ENCODE measurements at places on chromosomes 12 and 14.

DNA sequence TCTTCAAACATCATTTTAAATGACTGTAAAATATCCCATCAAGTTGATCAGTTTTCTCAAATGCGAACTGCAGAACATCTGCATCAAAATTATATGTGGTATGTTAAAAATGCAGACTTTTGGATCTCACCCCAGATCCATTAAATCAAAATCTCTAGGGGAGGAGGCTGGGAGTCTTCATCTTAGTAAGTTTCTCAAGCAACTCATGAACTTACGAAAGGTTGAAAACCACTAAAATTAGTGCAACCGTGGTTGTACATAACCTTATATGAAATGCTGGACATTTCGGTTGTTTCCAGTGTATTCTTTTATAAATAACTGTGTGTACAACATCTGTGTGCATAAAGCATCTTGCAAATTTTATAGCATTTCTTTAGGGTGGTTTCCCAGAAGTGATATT is 39.2 kb downstream of the ZFP36L1 start:
- DNase-seq: no peak

DNA sequence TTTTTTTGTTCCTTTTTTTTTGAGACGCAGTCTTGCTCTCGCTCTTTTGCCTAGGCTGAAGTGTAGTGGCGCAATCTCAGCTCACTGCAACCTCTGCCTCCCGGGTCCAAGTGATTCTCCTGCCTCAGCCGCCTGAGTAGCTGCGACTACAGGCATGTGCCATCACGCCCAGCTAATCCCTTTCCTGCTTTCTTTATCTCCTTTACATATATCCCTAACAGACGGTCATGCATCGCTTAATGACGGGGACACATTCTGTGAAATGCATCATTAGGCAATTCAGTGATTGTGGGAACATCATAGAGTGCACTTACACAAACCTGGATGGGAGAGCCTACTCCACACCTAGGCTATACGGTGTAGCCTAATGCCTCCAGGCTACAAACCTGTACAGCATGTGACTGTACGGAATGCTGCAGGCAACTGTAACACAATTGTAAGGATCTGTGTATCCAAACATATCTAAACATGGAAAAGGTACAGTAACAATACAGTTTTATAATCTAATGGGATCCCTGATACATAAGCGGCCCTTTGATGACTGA is 32.8 kb downstream of the NOS1 start:
- no peak for DNase-seq

GRCh38 chr14:89851106-89851505 is 103.4 kb downstream of the EFCAB11 start:
- no peak for DNase-seq

DNA sequence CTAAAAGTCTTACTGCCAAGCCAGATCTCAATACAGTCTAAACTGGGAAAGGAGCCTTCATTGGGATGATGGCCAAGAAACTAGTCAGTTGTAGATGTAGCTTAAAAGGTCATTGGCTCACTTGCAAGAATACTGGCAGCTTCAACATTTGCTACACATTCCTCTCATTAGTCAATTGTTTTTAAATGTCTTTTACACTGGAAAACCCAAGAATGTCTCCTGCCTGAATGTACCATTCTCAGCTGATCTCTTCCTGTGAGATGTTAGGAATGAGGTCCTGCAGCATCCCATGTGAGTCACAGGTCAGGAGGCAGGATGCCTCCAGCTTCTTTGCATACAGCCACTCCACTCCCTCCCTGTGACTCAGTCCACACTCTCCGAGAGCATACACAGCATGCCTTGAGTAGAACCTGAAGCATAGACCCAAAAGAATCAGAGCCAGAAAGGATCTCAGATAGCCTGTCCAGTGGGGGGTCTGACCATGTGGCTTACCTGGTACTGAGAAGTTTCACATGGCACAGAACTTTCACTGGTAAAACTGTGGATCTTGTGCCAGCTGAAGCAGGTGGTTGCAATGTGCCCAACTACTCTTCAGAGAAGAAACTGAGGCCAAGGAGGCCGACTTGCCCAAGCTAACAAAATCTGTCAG is 56.0 kb upstream of the HECTD1 start:
- DNase-seq: no peak

DNA sequence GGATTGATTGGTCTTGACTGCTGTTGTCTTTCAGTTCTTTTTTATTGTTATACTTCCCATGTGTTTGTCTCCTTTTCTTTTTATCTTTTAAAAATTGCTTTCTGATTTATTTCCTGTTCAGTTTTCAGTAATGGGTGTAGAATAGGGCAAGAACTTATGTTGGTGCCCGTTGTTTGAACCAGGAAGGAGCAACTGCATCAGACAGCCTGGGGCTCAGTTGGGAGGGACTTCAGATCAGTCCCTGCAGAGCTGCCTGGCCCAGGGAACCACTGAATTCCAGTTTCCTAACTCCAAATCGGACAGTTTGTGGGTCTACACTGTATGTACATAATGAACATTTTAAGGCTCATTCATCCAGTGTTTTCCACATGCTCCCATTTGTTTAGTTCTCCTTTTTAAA is 64.9 kb downstream of the FBXO34 start:
- no peak for DNase-seq

DNA sequence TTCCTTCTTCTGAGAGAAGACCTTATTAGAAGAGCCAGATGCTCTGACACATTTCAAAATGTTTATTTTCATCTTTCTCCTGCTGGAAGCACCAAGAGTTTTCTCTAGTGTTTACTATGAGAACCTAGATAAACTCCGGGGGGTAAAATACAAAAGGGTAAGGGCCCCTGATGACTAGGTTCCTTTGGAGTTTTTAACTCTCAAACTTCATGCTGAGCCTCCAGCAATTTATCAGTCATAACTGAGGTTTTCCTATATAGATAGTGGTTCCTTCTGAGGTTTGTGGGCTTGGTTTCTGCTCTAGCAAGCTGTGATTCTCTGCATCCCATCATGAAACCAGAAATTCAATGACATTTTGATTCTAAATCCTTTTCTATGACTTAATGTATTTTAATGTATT is 210.9 kb downstream of the LRFN5 start:
- no peak for DNase-seq

DNA sequence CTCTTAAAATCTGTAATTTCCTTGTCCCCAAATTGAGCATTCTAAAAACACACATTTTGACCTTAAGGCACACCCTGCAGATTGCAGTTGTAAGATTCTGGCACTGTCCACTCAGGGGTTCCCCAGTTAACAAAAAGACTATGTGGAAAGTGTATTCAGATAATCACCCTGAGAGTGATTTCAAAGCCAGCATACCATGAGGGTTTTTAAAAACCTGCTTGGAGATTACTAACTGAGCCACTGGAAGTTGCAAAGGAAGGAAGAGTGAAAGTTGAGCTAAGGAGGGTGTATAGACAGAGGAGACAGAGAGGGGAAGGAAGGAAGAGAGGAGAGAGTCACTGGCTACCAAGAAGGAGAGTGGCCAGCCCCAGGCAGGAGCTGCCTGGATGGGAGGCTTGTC is 82.6 kb downstream of the EML1 start:
- DNase-seq: no peak

DNA sequence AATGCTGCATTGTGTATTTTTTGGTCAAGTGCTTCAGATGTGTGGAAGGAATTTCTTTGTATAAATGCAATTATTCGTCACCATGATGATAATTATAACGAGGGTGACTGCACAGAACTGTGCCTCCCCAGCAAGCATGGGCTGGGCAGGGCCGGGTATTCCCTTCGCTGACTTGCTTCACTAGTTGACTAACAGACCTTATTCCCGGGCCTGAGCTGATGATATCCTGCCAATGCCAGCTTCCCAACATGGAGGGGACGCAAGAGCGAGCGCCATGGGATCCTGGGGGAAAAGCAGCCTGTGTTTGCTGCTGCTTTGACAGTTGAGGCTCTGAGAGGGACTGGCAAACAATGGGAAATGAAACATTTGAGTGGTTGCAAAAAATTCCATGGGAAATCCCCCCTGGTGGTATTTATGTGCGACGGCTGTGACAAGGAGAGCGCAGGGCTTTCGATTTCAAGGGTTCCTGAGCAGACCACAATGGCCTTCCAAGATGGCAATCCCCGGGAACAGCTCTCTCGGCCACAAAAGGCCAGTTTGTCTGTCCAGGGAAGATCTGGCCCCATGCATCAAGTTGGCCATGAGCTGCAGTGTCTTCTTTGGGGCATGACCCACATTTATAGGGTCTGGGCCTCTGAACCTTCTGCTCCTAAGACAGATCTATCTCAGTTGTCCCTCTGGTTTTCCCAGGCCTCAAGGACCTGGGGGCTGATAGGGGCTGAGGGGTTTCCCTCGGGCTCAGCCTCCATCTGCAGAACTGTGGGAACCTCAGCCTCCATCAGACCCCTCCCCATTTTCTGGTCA is 21.9 kb upstream of the MAP1LC3B2 start:
- no peak for DNase-seq

GRCh38 chr12:2267703-2268470 is 215.1 kb downstream of the CACNA1C start:
- DNase-seq: no peak

DNA sequence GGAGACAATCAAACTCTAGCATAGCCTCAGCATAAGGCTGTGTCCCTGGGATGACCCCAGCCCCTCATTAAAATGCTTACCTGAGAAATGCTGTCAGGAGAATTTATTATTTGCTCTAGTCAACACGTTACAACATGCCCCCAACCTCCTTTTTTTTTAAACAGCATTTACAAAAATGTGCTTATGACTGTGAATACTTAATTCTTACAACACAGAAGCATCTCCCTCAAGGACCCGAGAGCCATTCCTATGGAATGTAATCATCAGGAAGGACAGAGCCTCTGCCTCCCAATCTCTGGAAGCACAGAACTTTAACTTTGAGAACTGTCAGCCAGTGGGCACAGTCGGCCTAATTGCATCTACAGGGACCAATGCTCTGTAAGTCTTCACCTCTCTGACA is 136.6 kb upstream of the OVCH1 start:
- no peak for DNase-seq

GRCh38 chr12:47768323-47768811 is 4.7 kb upstream of the SLC48A1 start:
- peak; percentile 56 for DNase-seq

DNA sequence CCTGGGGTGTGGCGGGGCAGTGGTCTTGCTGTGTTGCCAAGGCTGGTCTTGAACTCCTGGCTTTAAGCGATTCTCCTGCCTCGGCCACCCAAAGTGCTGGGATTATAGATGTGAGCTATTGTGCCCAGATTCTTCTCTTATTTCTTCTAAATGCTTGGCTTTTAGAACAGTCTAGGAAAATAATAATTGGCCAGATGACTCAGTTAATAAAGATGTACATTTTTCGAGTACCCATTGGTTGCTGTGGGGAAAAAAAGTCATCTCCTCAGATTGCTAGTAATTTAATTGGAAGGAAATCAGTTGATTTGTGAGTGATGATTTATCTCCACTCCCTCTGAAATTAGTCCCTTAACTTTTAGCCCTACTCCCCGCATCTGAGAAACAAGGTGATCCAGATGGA is 45.5 kb downstream of the CHST11 start:
- no peak for DNase-seq

- DNase-seq: no peak
These were observed 26.8 kb downstream of the LRIG3 start for GRCh38 chr12:58893495-58893894.

- DNase-seq: no peak
These were observed 47.3 kb downstream of the KDM2B start for GRCh38 chr12:121533394-121534090.

- no peak for DNase-seq
These were observed 182.0 kb upstream of the NAV3 start for GRCh38 chr12:77648716-77649115.

Measured in HuH-7 (cell line).